ENCODE measurements at places on chromosomes 1 and 21. TPM values are rescaled to one million over a fixed set of nuclear protein-coding genes. Genes with fewer than 3 reads are reported as not detected.

GRCh38 chr1:109295712-109296415, 10.9 kb downstream of the MYBPHL start:
- no peaks in the 10 kb centered on the region for H3K27me3 ChIP-seq
- H3K36me3 ChIP-seq, result no peaks in the 10 kb centered on the region
- no peak overlapping the region for H3K27ac ChIP-seq
- no peak overlapping the region for H3K4me3 ChIP-seq
- no peak for DNase-seq

DNA sequence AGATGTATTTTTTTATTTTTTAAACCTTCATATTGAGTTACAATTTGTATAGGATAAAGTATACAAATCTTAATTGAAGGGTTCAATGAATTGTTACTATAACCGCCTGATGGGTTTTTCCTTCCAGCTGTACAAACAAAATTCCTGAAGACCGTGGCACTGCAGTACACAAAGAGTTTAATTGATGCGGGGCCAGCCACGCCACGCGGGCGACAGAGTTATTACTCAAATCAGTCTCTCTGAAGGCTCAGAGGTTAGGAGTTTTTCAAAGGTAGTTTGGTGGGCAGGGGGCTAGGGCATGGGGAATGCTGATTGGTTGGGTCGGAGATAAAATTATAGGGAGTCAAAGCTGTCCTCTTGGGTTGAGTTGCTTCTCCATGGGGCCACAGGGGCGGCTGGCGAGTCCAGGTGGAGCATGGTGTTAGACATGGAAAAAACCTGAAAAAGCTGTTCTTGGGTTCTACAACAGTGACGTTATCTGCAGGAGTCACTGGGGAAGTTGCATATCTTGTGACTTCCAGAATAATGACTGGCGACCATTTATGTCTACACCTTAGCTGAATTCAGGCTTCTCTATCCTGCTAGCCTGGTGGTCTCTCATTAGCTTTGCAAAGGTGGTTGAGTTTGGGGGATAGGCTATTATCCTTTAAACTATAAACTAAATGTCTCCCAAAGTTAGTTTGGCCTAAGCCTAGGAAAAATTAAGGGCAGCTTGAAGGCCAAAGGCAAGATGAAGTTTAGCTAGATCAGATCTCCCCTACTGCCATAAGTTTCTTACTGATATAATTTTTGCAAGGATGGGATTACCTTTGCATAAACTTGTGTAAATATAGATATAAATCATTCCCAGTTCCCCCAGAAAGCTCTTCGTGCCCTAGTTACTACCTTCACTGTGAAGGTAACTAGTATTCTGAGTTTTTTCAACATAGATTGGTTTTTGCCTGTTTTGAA, 13.0 kb upstream of the TMEM9 start:
- peak overlapping the region; percentile 16 for H3K27ac ChIP-seq
- peak; percentile 70 for DNase-seq
- no peaks in the 10 kb centered on the region for H3K27me3 ChIP-seq

The S100A2 gene
- 1.3 TPM for total RNA-seq

The RHEX gene
- total RNA-seq, result not detected

The MAP7D1 gene
- total RNA-seq, result 101 TPM

DNA sequence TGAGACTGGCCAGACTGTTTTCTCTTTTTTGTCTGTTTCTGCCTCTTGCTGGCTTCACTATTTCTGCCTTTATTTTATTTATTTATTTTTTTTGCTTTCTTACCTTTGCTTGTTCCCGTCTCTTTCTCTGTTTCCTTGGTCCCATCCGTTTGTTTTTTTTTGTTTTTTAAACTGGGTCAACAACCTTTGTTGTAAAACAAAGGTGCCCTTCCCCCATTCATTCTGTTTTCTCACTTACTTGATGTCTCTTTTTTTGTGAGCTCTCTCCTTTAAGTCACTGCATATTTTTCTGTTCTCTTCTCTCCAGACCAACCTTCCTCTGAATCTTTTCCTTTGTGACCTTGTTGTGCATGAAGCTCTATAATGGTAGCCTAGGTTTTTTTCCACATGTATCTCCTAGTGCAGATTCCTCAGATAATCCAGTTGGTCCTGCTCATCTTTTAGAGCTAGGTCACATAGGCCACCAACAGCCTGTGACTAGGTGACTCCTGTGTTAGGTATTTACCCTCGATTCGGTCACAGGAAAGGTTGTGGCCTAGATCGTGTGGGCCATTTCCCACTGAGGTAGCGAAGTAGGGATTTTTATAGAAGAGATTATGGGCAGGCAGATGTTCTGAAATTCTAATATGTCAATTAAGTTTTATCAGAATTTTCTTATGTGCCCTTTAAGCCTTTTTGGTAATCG, 15.9 kb downstream of the GNAI3 start:
- peaks cover 7% of the 10 kb centered on the region for H3K4me1 ChIP-seq
- H3K4me3 ChIP-seq, result no peak overlapping the region
- no peak overlapping the region for H3K27ac ChIP-seq

DNA sequence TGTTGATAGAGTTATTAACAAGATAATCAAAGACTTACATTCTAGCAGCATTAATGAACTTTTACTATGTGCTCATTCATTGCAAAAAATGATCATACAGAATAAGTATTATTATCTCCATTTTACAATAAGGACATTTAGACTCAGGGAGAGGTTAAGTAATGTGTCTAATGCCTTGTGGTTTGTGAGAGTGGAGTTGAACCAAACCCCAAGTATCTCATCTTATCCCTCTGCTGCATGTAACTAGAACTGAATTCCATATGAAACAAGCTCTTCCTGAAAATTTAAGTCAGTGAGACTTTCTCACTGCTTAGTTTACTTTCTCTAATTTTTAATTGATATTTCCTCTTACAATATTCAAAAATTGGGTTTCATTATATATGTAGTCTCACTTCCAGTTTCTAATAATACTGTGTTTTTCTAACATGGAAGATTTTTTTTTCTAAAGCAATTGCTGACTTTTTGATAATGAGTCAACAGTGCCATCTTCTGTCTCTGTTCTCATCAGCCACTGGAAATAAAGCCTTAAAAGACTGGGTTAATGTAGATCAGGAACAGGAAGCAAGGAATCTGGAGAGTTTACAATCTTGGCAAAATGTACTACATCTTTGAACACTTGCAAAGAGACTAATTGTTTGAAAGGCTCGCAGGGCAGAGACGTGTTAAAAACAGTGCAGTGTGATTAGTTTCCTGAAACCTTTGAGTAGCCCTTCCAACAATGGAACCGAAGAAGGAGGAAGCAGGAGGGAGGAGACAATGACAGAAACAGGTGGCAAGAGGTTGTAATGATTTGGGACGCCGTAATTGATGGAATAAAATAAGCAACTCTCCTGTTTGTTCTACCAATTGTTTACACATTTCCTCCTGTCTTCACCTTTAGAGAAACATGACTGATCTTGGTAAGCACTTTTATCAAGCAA, 567.6 kb downstream of the MRPL39 start:
- no peak for DNase-seq
- no peak overlapping the region for H3K27ac ChIP-seq
- no peak overlapping the region for H3K4me3 ChIP-seq
- H3K4me1 ChIP-seq, result no peaks in the 10 kb centered on the region
- H3K36me3 ChIP-seq, result no peaks in the 10 kb centered on the region
- H3K27me3 ChIP-seq, result no peaks in the 10 kb centered on the region

The OR6K3 gene
- total RNA-seq, result not detected

The ASB17 gene
- total RNA-seq, result not detected

- no peaks in the 10 kb centered on the region for H3K27me3 ChIP-seq
- DNase-seq, result no peak
- no peak overlapping the region for H3K27ac ChIP-seq
- no peaks in the 10 kb centered on the region for H3K36me3 ChIP-seq
Measured at GRCh38 chr1:221097479-221098281, 218.4 kb downstream of the HLX start.

GRCh38 chr1:151098126-151098525, 27.6 kb downstream of the GABPB2 start:
- H3K27me3 ChIP-seq, result no peaks in the 10 kb centered on the region
- H3K27ac ChIP-seq, result no peak overlapping the region
- no peak overlapping the region for H3K4me3 ChIP-seq
- H3K36me3 ChIP-seq, result no peaks in the 10 kb centered on the region
- DNase-seq, result no peak

The GREM2 gene
- not detected for total RNA-seq

The SGIP1 gene
- total RNA-seq, result 0.22 TPM

- H3K27me3 ChIP-seq, result no peaks in the 10 kb centered on the region
- H3K36me3 ChIP-seq, result no peaks in the 10 kb centered on the region
- H3K4me3 ChIP-seq, result no peak overlapping the region
- H3K27ac ChIP-seq, result no peak overlapping the region
- no peaks in the 10 kb centered on the region for H3K4me1 ChIP-seq
- DNase-seq, result no peak
Measured at GRCh38 chr1:93015590-93015989, 54.3 kb upstream of the DIPK1A start.

The SPATA45 gene
- not detected for total RNA-seq

The KRTAP21-2 gene
- not detected for total RNA-seq

- H3K36me3 ChIP-seq, result peaks cover 60% of the 10 kb centered on the region
- H3K27me3 ChIP-seq, result no peaks in the 10 kb centered on the region
- H3K4me1 ChIP-seq, result no peaks in the 10 kb centered on the region
- DNase-seq, result no peak
- no peak overlapping the region for H3K27ac ChIP-seq
Measured at GRCh38 chr1:100924991-100925390, 29.1 kb downstream of the SLC30A7 start.

GRCh38 chr1:202158810-202159533, 1.4 kb downstream of the PTPN7 start:
- DNase-seq, result peak; percentile 89
- H3K36me3 ChIP-seq, result peaks cover 49% of the 10 kb centered on the region
- H3K4me1 ChIP-seq, result peaks cover 70% of the 10 kb centered on the region
- peak overlapping the region; percentile 99 for H3K27ac ChIP-seq
- H3K4me3 ChIP-seq, result peak overlapping the region; percentile 57

The AMY1C gene
- not detected for total RNA-seq

- no peaks in the 10 kb centered on the region for H3K4me1 ChIP-seq
- H3K4me3 ChIP-seq, result no peak overlapping the region
- H3K27ac ChIP-seq, result no peak overlapping the region
- peaks cover 94% of the 10 kb centered on the region for H3K36me3 ChIP-seq
- no peak for DNase-seq
Measured at GRCh38 chr1:65398083-65398482, 22.4 kb upstream of the LEPR start.

DNA sequence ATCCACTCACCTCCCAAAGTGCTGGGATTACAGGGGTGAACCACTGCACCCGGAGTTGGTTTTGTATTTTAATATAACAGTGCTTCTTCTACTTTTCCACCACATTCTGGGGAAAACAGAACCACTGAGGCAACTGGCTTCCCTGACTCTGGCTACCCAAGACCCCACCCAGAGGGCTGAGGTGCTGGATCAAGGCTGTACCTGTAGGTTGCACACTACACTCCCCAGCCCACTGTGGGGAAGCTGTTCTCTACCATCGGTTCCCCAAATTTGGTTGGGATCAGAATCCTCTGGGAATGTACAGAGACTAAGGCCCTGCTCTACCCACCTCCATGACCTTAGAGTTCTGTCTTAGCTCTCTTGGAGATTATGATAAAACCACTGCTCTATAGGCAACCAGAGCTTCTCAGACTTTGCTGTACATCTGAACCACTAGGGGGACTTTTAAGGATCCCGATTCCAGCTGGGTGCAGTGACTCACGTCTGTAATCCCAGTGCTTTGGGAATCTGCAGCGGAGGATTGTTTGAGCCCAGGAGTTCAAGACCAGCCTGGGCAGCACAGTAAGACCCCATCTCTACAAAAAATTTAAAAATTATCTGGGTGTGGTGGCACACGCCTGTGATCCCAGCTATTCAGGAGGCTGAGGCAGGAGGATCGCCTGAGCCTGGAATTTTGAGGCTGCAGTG, 51.6 kb downstream of the GNG4 start:
- H3K36me3 ChIP-seq, result no peaks in the 10 kb centered on the region
- H3K27ac ChIP-seq, result no peak overlapping the region

DNA sequence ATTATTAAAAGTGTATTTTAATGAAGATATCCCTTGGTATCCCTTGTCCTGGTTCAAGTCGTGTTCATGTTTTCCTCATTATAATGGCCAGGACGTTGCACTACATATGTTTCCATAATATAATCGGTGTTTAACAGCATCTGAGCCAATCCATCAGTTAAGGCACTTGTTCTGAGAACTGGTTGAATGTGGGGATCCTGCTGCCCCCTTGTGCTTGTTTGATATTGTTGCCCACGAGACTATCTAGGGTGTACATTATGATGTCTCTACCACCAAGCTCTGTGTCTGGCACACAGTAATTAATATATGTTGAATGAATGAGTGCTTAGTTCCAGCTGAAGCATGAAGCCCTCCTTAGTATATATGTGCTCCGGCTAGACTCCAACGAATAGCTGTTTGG, 193.0 kb downstream of the CACNA1E start:
- DNase-seq, result peak; percentile 26
- H3K4me3 ChIP-seq, result no peak overlapping the region
- no peak overlapping the region for H3K27ac ChIP-seq
- no peaks in the 10 kb centered on the region for H3K36me3 ChIP-seq

All from K562 (cell line).